ENCODE measurements at places on chromosomes 12 and 14. TPM values are rescaled to one million over a fixed set of nuclear protein-coding genes. Genes with fewer than 3 reads are reported as not detected.

Gene NAP1L1
- 887 TPM for total RNA-seq

Gene TAS2R43
- 1.9 TPM for total RNA-seq

Gene LRRIQ1
- 4.0 TPM for total RNA-seq

Gene GPRC5A
- total RNA-seq: 108 TPM

Gene ESR2
- total RNA-seq: 0.44 TPM

Gene LRRC10
- total RNA-seq: not detected

Gene STAC3
- total RNA-seq: 10.6 TPM

DNA sequence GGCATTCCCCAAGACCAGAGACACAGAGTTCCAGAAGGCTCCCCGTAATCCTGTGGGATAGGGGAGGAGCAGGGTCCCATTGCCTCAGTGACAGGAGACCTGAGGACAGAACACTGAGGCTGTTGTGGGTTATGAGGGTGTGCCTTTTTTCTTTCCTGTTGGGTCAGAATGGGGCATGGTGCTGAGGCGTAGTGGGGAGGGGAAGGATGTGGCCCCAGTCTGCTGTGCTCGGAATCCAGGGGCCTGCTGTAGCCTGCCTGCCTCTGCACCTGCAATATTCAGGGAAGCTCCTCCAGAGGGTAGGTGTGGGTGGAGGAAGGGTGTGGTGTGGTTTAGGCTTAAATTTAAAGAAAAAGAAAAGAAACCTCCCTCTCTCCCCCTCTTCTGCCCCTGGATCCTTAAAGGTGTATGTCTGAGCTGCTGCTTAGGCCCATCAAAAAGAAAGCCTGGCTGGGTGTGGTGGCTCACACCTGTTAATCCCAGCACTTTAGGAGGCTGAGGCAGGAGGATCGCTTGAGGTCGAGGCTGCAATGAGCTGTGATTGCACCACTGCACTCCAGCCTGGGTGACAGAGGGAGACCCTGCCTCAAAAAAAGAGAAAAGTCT, 18.7 kb downstream of the PLEKHG3 start:
- DNase-seq: no peak
- H3K27ac ChIP-seq: peak overlapping the region; percentile 84
- no peak overlapping the region for H3K4me3 ChIP-seq
- no peaks in the 10 kb centered on the region for H3K27me3 ChIP-seq

- H3K27ac ChIP-seq: peak overlapping the region; percentile 2
- H3K4me1 ChIP-seq: peaks cover 17% of the 10 kb centered on the region
- H3K36me3 ChIP-seq: peaks cover 25% of the 10 kb centered on the region
- no peak overlapping the region for H3K4me3 ChIP-seq
- H3K27me3 ChIP-seq: no peaks in the 10 kb centered on the region
These were observed 7.9 kb downstream of the PPP4R3A start for GRCh38 chr14:91501951-91502930.

DNA sequence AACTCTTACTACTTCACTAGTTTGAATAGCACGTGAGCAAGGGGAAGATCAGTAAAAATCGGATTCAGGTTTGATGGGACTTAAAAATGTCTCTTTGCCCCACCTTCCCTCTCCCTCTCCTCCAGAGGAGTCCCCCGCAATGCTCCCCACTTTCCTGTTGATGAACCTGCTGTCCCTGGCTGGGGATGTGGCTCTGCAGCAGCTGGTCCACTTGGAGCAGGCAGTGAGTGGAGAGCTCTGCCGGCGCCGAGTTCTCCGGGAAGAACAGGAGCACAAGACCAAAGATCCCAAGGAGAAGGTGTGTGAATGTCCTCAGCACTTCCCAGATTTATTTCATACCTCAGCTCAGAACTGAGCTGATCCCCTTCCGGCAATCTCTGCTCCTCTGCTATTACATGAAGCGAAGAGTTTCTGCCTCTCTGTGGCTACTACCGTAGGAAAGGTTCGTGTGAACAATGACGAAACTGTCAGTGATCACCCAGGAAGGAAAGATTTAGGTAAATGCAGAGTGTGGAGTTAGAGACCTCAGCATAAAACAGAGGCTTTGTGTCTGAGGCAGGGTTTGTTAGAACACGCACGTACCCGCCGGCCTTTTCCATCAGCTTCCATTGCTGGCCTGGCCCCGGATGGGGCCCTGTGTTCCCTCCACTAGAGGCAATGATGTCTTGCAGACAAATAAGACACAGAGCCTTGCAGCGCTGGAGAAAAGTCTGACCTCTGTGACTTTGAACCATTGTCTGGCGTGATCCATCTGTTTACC, 7.4 kb upstream of the GAPDH start:
- H3K36me3 ChIP-seq: peaks cover 53% of the 10 kb centered on the region
- no peaks in the 10 kb centered on the region for H3K27me3 ChIP-seq
- H3K4me3 ChIP-seq: no peak overlapping the region

DNA sequence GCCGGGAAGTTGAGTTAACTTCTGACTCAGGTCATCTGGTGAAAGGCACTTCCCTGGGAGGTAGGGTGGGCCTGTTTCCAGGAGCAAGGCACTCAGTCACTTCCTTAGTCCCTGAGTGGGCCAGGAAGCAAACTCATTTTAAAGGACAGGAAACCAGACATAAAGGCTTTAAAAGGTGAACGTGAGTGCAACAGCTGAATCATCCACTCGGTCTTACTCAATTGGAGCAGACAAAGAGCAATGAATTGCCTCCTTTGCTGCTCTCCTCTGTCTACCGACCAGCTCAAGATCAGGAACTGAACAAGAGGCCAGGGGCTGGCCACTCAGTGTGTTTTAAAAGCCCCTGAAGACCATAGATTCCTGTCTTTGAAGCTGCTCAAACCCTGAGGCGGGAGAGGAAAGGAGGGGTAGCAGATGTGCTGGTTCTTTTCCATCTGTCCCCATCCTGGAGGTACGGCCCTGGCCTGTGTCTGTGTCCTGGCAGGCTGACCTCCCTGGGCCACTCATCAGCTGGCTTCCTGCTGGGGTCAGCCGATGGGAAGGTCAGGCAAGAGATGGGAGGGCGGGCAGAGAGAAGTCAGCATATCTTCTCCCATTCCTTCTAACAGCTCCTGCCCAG, 148.9 kb downstream of the PPM1H start:
- no peaks in the 10 kb centered on the region for H3K36me3 ChIP-seq
- no peak overlapping the region for H3K4me3 ChIP-seq
- peak overlapping the region; percentile 94 for H3K27ac ChIP-seq
- no peak for DNase-seq

- peaks cover 24% of the 10 kb centered on the region for H3K4me1 ChIP-seq
- H3K36me3 ChIP-seq: no peaks in the 10 kb centered on the region
- no peak for DNase-seq
- H3K4me3 ChIP-seq: no peak overlapping the region
- no peak overlapping the region for H3K27ac ChIP-seq
These were observed 101.2 kb upstream of the EGLN3 start for GRCh38 chr14:34051966-34052657.

GRCh38 chr12:62891805-62892549, 43.0 kb downstream of the PPM1H start:
- peaks cover 5% of the 10 kb centered on the region for H3K27me3 ChIP-seq
- H3K36me3 ChIP-seq: peaks cover 1% of the 10 kb centered on the region
- peaks cover 21% of the 10 kb centered on the region for H3K4me1 ChIP-seq
- H3K4me3 ChIP-seq: no peak overlapping the region
- peak overlapping the region; percentile 64 for H3K27ac ChIP-seq
- no peak for DNase-seq

DNA sequence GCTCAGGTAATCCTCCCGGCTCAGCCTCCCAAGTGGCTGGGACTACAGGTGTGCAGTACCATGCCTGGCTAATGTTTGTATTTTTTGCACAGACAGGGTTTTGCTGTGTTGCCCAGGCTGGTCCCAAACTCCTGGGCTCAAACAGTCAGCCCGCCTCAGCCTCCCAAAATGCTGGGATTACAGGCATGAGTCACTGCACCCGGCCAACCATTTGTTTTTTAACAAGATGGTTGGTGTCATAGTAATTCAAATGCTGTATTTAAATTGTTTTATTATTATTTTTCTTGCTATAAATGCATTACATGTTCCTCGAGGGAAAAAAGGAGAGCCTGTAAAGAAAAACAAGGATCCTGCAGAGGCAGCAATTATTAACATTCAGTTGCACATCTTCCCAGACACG, 83.9 kb downstream of the EP400 start:
- H3K27ac ChIP-seq: no peak overlapping the region
- DNase-seq: no peak
- H3K27me3 ChIP-seq: no peaks in the 10 kb centered on the region
- no peak overlapping the region for H3K4me3 ChIP-seq

- no peaks in the 10 kb centered on the region for H3K36me3 ChIP-seq
- peak within 1 kb of the TSS; percentile 98 for H3K4me3 ChIP-seq
- peaks cover 27% of the 10 kb centered on the region for H3K4me1 ChIP-seq
- DNase-seq: peak; percentile 91
These were observed at the start of gene POMT2 for GRCh38 chr14:77320238-77320935. Gene POMT2, minus strand, starts transcription at chr14:77320883. Its CDS starts 202 bp downstream, at chr14:77320681.

DNA sequence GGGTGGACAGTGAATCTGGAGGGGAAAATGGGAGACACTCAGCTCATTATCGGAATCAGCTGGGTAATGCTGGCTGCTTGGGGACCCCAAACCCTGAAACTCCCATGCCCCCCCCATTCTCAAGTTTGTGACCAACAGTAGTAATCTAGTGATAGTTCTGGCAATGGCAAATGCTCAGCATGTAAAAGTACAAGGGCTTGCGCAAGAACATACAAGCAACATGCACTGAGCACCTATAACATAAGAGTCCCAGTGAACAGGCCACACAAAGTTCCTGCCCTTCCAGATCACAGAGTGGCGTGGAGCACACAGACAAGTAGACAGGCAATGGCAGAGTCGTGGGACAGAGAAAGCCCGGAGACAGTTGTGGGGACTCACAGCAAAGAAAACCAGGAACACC, 407.9 kb downstream of the MED13L start:
- H3K27me3 ChIP-seq: no peaks in the 10 kb centered on the region
- H3K4me1 ChIP-seq: peaks cover 31% of the 10 kb centered on the region
- no peak for DNase-seq
- H3K4me3 ChIP-seq: no peak overlapping the region
- no peak overlapping the region for H3K27ac ChIP-seq

GRCh38 chr14:79745046-79745445, 466.3 kb downstream of the DIO2 start:
- H3K36me3 ChIP-seq: no peaks in the 10 kb centered on the region
- H3K4me3 ChIP-seq: no peak overlapping the region
- H3K27me3 ChIP-seq: peaks cover 4% of the 10 kb centered on the region
- peaks cover 2% of the 10 kb centered on the region for H3K4me1 ChIP-seq

- peak overlapping the region; percentile 73 for H3K4me3 ChIP-seq
- DNase-seq: no peak
- H3K27me3 ChIP-seq: no peaks in the 10 kb centered on the region
- H3K27ac ChIP-seq: no peak overlapping the region
- H3K4me1 ChIP-seq: peaks cover 14% of the 10 kb centered on the region
These were observed 772 bp downstream of the SCARB1 start for GRCh38 chr12:124862768-124863415.
